ENCODE measurements at places on chromosomes 4 and X.

- DNase-seq, result no peak
These were observed 1197.4 kb upstream of the ADGRL3 start for GRCh38 chr4:60002603-60003337.

- no peak for DNase-seq
These were observed 30.7 kb upstream of the RPS6KA6 start for GRCh38 chrX:84218726-84219125.

- no peak for DNase-seq
These were observed 73.2 kb downstream of the SH3KBP1 start for GRCh38 chrX:19814240-19814639.

DNA sequence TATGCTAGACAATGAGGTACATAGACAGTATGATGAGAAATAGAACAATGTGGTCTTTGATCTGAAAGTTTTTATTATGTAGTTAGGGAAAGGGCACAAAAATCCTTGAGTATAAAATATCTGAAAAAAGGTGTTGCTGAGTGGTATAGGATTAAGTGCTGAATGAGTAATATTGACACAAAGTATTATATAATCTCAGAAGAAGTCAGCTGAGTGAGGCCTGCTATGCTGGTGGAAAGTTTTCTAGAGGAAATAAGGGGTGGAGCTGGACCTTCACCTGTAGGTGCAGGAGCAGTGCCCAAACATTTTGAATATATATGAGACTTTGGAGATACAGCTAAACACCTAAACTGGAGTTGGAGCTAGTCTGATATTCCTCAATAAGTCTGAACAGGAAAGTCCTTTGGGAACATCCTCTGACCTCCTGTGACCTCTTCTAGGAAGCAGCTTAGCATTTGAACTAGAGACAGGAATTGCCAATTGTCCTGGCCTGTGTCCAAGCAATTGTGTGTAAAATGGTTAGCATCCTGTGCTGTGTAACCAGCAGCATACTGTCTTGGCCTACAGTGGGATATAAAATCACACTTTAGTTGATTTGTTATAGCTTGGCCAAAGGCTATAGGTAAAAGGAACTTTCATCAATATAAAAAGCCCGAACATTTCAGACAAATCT is 285.3 kb downstream of the ANKRD50 start:
- DNase-seq, result no peak

GRCh38 chr4:154414371-154414770 is 77.2 kb downstream of the DCHS2 start:
- no peak for DNase-seq

DNA sequence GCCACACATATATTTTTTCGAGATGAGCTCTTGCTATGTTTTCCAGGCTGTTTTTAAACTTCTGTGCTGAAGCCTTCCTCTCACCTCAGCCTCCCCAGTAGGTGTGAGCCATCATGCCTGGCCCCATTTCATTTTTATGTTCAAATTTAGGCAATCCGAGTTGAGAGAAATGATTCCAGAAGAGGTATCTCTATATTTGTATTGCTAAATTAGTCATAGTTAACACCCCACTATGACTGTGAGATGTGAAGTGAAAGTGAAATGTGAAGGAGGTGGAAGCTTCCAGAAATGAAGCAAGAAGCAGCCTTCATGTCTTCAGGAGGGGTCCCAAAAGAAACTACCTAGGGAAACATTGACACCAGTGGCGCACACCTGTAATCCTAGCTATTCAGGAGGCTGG is 17.7 kb downstream of the APELA start:
- DNase-seq, result no peak

DNA sequence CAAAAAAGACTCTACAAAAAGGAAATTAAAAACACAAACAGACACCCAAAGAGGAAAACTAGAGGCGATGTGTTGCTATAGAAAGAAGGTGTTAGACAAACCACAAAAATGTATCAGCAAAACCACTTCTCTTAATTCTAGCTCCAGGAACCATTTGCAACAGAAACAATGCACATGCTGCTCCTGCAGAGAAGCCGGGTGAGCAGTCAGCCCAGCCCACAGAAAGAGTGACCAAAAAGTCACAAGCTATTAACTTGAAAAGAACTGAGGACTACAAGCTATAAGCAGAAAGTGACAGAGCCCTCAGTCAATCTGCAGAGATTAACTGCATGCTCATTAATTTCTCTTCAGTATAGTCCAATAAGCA is 96.2 kb upstream of the KLHL13 start:
- DNase-seq, result no peak

GRCh38 chr4:155025762-155026457 is 182.5 kb upstream of the NPY2R start:
- DNase-seq, result peak; percentile 40

DNA sequence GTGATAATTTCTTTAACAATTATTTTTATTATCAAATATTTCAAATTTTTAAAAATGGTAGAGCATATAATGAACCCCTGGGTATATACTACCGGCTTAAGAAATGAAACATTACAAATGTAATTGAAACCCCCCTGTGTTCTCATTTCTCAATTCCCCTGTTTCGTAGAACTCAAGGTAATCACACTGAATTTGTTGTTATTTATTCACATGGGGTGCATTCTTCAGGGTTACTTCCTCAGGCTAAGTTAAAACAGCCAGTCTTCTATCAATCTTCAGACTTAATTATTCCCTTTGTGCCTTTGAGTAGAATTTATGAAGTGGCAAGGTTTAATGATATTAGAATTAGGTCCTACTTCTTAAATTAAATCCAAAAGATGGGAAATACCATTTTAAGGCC is 128.2 kb downstream of the ANAPC10 start:
- DNase-seq, result no peak

DNA sequence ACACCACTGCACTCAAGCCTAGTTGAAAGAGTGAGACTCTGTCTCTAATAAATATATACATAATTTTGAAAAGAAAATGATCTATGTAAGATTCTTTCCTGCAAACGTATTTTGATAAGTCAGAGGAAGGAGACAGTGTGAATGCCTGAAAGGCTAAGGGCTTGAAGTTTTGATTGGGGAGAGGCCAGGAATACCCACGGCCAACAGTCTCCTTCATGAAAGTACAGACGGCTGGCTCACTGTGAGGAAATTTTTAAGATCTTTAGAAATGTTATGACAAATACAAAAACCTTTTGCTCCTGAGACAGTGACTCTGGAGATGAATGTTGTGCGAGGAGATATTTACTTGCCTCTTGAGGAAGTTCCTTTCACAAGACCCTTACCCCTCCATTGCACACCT is 111.4 kb upstream of the KLHL13 start:
- DNase-seq, result no peak

- DNase-seq, result no peak
These were observed 74.8 kb upstream of the STIM2 start for GRCh38 chr4:26785810-26786209.

GRCh38 chr4:25177147-25177546 is 16.9 kb upstream of the SEPSECS start:
- no peak for DNase-seq

DNA sequence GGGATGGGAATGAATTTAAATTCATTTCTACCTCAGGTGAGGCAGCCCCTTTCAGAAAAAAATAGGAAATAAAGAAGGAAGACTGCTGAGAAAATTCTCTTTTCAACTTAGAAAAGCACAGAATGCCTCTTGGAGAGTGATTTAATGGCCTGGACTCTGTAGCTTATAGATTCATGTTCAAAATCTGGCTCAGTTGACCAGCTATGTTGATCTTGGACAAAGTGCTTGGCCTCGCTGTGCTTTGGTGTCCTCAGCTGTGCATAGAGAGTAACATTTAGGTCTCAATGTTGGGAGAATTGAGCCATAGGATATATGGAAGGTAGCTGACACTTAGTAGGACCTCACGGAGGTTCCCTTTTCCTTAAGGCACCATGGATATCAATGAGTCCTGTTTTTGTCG is 49.7 kb upstream of the SFRP2 start:
- DNase-seq, result no peak

DNA sequence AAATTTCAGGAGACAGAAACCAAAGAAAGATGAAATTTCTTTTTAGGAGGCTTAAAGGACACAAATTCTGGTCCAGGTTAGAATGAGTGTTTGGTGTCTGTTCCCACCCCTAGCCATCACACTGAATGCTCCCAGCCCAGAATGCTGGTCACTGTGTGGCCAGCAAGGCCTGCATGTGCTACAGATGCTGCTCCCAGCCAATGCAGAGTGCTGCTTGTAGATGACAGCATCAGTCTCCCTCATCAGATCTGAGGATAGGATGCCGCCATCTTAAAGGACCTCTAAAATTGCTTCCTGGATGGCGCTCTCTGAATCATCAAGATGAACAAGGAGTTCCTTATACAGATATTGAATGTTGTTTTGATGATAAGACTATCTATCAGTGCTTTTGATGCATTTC is 17.9 kb upstream of the UBA6 start:
- DNase-seq, result no peak

DNA sequence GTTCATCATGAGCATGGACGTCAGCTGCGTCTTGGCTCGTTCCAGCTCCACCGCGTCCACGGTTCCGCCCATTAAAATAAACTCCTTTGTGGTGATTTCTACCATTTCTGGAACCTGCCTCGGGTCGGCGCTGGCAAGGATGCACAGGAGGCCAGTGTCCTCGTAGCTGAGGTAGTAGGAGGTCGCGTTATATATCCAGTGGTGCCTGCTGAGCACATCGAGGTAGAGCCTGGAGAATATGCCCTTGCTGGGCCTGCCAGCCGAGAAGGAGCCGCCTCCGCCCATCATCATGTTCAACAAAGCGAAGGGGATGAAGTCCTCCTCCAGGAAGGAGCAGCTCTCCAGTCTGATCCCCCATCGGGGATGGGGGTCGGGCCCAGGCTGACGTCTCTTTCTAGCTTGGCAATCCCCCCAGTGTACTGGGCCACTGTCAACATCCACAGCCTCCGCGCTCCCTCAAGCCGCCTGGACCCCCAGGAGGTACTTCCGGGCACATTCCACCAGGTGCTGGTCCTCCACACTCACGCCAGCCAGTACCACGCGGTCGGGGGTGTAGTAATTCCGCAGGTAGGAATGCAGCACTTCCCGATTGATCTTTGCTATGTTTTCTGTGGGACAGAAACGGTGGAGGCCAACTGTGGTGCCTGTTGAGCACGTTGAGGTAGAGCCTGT is 120.9 kb upstream of the GRID2 start:
- no peak for DNase-seq

DNA sequence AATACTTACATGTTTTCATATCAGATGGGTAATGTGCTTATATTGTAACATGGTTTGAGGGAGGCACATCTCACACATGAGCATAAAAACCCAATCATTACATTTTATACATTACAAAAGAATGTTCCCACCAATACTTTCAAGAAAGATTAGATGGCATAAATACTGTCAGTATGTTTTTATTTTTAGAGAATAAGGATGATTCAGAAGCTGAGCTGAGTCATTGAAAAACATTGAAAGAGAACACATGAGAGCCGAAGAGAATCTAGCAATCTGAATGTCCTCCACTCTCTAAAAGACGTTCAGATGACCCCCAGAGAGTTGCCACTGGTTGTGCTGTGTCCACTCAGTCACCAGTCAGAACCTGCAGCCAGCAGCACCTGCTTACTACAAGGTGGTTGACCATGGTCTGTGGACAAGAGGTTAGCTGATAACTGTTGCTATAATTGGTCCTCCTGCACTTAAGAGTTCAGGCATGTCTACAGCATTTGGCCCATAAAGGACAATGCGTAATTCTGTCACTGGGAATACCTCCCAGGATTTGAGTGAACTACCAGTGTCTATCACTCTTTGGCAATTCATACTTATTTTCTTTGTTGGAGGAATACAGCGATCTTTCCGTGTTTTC is 382.2 kb upstream of the IGFBP7 start:
- DNase-seq, result no peak

DNA sequence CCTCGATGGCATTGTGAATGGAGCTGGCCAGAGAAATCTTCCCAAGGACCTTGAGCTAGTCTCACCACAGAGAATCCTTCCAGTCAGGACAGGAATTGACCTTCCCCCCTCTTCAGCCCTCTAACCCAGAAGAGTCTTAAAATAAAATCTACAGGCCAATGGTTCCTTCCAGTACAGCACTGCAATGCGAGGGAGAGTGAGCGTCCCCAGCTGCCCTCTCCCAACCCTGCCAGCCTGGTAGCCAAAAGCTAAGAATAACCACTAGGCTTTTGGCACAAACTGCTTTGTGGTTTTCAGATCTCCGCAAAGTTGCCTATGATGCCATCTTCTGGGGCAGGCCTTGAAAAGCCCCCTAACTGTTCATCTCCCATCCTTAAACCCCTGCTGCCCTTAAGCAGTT is 175.1 kb downstream of the AR start:
- no peak for DNase-seq

DNA sequence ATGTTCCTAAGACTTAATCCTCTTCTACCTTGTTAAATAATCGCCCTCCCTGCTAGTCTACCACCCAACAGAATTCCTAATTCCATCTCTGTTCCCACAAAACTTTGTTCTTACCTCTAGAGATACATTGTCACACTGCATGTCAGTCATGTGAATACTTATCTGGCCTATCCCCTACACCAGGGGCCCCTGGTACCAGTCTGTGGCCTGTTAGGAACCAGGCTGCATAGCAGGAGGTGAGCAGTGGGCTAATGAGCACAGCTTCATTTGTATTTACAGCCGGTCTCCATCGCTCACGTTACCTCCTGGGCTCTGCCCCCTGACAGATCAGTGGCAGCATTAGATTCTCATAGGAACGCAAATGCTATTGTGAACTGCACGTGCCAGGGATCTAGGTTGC is 73.9 kb downstream of the APBB2 start:
- no peak for DNase-seq

GRCh38 chrX:140744085-140744484 is 34.5 kb downstream of the LINC00632 start:
- DNase-seq, result no peak

DNA sequence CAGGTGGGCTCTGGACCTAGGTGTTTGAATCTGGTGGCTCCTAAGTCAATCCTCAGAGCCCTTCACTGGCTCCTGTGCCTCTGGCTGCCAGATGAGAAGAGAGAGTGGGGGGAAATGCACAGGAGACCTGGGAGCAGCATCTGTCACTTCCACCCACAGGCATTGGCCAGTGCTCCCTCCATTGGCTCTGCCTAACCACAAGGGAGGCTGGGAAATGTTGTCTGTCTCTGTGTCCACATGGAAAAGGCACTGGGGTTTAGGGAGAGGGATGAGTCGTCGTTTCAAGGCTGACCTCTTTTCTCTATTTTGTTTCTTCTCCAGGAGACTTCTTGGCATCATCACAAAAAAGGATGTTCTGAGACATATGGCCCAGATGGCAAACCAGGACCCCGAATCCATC is 76.4 kb downstream of the CLCN4 start:
- no peak for DNase-seq

- no peak for DNase-seq
These were observed 159.4 kb downstream of the ANTXR2 start for GRCh38 chr4:79913581-79913980.

DNA sequence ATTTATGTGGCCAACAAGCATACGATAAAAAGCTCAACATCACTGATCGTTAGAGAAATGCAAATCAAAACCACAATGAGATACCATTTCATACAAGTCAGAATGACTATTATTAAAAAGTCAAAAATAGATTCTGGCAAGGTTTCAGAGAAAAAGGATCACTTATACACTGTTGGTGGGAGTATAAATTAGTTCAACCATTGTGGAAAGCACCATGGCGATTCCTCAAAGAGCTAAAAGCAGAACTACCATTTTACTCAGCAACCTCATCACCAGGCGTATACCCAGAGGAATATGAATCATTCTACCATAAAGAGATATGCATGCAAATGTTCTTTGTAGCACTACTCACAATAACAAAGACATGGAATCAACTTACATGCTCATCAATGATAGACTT is 478.7 kb upstream of the GALNTL6 start:
- no peak for DNase-seq
